ENCODE measurements at places on chromosomes 5 and 9. TPM values are rescaled to one million over a fixed set of nuclear protein-coding genes. Genes with fewer than 3 reads are reported as not detected.

DNA sequence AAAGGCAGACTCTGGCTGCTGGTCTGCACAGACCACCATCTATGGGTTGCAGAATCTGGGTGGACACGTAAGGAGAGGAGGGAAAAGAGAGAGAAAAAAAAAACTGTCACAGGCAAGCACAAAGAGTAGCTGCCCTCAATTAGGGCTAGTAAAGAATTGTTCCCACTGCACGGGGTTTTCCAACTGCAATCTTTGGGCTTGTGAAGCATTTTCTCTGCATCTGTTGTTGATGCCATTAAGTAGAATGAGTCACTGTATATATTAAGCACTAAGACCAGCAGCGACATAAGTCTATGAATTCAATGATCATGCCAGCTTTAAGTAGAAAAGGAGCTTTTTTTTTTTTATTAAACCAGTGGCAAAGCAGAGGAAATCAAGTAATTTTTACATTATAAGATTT, 40.2 kb downstream of the MED10 start:
- DNase-seq, result no peak

- no peak for DNase-seq
Measured at GRCh38 chr5:172281346-172281745, 2.2 kb downstream of the UBTD2 start.

Gene SFXN1
- 88.3 TPM for total RNA-seq

DNA sequence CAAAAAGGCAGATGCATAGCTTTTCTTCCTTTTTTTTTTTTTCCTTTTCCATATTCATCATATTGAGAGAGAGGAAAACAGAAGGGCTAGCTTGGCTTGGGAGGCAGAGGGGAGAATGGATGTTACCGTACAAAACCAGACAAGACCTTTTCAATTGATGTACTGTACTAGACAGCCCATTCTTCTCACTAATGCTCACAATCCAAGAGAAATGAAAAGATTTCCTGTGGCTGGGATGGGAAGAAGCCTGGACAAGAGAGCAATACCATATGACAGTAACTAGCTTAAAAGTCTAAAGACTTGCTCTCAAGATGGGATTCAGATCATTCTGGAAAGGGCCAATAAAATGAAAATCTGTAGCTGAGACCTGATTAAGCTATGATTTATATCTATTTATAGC, 3.4 kb downstream of the CEMIP2 start:
- DNase-seq, result no peak

DNA sequence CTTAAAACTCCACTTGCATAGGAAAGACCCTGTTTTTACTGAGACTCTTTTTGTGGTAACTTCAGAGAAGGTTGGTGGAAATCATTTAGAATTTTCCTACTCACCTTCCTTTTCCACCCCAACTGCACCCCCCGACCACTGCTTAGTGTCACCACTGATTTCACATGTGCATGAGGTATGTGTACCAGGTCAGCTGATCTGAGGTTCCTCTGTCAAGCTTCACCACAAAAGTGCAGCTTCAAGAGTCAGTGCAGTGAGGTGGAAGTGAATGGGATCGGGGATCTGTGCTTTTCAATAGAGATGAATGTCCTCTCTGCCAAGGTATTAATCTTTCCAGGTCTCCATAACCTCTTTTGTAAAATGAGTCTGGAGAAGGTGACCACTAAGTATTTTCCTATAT, 260.5 kb upstream of the WWC1 start:
- no peak for DNase-seq

DNA sequence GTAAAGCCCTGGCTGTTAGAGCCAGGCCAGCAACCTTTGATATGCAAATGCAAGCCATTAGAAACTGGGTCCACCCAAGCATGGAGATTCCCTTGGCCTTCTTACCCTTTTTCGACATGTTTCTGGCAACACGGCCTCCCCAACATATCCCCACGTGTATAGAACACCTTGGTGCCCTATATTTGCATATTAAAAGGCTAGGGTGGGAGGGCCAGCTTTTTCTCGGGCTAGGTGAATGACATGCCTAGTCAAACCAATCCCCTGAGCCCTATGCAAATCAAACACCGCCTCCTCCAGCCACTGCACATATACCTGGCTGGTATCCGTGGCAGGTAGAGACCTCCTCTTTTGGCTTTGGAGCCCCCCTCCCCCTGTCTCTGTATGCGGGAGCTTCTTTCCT, 55.6 kb upstream of the ZFR start:
- no peak for DNase-seq

Gene CARTPT
- not detected for total RNA-seq

DNA sequence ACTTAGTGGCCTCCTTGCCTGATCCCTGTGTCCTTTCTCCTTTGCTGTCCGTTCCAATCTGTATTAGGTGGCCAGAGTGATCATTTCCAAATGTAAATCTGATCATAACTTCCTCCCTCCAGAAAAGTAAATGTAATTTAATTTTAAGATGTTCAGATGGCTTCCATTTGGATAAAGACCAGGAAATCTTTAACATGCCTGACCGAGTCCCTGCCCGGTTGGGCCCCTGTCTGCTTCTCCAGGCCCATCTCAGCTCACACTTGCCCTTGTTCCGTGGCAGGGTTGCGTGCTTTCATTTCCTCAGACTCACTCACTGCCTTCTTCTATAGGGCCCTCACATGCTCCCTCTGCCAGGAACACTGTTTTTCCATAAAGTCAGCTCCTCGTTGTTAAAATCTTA, 7.6 kb downstream of the MAP3K1 start:
- no peak for DNase-seq

DNA sequence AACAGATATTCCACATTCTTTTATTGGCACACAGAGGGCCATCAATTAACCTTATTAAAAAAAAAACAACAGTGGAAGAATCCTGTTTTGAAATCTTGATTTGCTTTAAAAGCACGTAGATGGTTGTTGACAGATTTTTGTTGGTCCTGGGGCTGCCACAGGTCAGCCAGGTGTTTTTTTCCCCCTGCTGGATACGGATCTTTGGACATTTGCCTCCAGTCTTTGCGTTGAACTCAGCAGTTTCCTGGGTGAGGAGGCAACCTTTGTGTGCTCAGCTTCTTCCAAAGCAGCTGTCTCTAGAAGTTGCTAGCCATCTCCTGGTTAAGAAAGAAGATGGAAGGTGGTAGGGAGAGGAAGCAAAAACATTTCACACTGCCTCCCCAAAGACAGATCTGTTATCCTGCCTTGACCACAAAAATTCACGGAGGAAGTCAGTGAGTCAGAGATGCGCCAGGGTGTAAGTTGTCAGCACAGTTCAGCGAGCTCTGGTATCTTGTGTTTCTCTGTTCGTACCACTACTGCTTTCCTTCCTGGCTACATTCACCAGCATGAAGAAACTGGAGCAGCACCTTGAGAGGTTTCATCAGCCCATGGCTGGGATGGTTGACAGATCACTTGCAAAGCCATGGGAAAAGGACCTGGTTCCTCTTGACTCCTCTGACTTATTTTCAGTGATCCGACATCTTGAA, 207.3 kb downstream of the ARHGAP26 start:
- no peak for DNase-seq

Gene FANCC
- total RNA-seq, result 3.9 TPM
